ENCODE measurements at places on chromosomes 16 and 17.

- DNase-seq: no peak
Observed at GRCh38 chr16:66366433-66367299, at the start of gene CDH5. CDH5 (plus strand) TSS chr16:66366691; CDS start chr16:66379338, 12,647 bp downstream.

GRCh38 chr17:64441772-64442540 is 7.0 kb upstream of the MILR1 start:
- no peak for DNase-seq

DNA sequence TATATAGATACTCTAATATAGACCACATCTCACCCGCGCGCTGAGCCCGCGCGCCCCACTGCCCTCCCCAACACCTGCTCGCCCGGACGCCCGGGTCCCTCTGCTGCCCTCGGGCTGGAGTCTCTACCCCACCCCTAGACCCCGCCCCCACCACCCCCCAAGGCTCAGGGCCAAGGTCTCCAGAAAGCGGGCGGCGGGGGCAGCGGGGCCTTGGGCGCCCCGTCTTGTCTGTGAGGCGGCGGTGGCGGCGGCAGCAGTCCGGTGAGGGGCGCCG is 2.6 kb downstream of the HES7 start:
- no peak for DNase-seq

GRCh38 chr17:30950669-30951399 is 20.0 kb upstream of the RNF135 start:
- no peak for DNase-seq

DNA sequence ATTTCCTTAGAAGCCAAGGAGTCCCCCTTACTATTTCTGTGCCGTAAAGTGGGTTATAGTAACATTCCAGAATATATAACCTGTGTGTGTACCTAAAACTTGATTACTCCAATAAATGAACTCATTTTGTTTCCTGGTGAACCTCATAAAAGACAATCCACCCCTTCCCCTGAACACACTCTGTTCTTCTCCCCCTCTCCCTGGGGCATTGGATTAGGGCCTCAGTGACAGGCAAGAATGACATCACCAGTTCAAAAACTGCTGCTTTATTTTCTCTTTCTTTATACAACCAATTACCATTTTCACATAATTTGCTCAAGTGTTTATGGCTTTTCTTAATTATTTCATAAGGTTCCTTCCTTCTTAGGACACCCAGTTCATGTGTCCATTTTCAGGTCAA is 17.4 kb downstream of the AARSD1 start:
- DNase-seq: no peak

DNA sequence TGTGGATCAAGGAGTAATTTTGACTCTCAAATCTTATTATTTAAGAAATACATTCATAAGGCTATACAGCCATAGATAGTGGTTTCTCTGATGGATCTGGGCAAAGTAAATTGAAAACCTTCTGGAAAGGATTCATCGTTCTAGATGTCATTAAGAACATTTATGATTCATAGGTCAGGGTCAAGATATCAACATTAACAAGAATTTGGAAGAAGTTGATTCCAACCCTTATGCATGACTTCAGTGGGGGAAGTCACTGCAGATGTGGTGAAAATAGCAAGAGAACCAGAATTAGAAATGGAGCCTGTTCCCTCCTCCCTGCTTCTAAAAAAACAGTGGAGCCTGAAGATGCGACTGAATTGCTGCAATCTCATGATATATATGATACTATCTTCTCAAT is 36.6 kb upstream of the HNF1B start:
- DNase-seq: no peak

DNA sequence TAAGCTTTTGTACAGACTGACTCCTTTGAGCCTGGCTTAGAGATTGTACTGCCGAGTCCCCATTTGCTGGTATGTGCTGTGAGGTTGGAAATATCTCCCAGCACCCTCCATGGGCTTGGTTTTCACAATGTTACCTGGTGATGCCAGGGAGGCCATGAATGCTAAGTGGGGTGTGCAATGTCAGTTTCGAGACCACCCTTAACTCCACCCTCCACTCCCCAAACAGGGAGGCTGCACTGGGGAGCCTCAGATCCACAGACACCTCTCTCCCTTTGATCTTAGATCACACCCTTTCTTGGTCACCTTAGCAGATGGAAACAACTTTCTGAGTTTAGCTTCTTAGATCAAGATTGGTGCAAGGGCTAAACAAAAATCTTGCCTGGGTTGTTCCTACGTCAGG is 28.6 kb upstream of the PIK3R6 start:
- no peak for DNase-seq

- no peak for DNase-seq
Observed at GRCh38 chr16:2358811-2359210, 18.3 kb upstream of the ABCA3 start.

DNA sequence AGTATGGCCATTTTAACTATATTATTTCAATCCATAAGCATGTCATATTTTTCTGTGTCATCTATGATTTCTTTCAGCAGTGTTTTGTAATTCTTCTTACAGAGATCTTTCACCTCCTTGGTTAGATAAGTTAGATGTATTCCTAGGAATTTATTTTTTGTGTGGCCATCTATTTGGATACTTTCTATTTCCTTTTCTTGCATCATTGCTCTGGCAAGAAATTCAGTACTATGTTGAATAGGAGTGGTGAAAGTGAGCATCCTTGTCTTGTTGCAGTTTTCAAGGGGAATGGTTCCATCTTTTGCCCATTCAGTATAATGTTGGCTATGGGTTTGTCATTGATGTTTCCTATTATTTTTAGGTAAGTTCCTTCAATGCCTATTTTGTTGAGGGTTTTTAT is 15.1 kb upstream of the ABCA9 start:
- no peak for DNase-seq

- no peak for DNase-seq
Observed at GRCh38 chr17:4631836-4632580, 9.5 kb downstream of the ALOX15 start.

DNA sequence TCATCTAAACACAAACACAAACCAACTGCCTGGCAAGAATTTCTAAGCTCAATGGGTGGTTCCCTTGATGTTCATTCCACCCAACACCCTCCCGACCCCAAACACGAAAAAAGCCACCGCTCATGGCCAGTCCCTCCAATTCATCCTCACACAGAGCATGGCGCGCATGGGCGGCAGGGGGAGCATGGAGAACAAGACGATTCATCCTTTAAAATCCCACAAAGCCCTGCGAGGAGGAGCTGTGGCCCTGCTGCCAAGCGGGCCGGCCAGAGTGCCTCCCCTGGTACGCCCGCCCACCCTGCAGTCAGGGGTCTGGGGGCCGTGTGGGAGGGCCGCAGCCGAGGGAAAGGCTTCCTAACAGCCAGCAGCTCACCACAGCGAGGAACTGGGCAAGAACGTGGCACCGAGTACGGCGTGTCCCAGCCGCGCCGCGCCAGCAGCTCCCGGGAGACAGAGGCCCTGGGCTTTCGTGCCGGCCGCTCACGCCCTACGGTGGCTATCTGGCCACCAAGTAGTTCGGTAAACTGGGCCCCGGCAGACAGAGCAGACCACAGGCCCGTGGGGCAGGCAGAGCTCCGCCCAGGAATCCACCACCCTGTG is 60.9 kb downstream of the KLHDC4 start:
- DNase-seq: no peak

GRCh38 chr16:83738923-83739503 is 68.8 kb upstream of the HSBP1 start:
- no peak for DNase-seq

DNA sequence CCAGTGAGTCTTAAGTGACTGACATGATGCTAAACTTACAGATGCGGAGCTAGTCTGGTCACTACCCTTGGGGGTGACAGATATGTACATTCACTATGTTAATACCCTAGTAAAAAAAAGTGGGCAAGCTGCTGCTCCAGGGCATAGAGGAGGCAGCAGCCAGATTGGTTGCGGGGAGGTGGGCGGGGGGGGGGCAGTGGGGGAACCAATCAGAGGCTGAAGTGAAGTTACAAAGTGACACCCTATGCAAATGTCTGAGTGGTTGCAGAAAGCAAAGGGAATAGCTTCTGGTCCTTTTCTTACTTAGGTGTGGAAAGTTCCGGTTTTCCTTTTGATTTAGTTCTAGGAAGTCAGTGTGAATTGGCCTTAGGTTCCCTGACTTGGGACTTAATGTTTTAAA is 12.1 kb downstream of the NDEL1 start:
- no peak for DNase-seq
